Regular cardiac myocyte (primary cell): ENCODE measurements at places on chromosomes 1 and 21. TPM values are rescaled to one million over a fixed set of nuclear protein-coding genes. Genes with fewer than 3 reads are reported as not detected.

Gene TCHH
- total RNA-seq = under 0.01 TPM in 1 of 2 replicates, not detected in the other

Gene SUSD4
- total RNA-seq = under 0.01 TPM in 2 replicates

Gene MGST3
- 129 and 185 TPM in 2 replicates for total RNA-seq

Gene CRYZ
- total RNA-seq = 52.9 and 53.3 TPM in 2 replicates

Gene LORICRIN
- total RNA-seq = not detected in 2 replicates

Gene SPATA17
- total RNA-seq = 0.77 and 1.1 TPM in 2 replicates

Gene PPIE
- total RNA-seq = 32.7 and 46.4 TPM in 2 replicates

Gene FNDC10
- total RNA-seq = 1.3 and 1.7 TPM in 2 replicates

Gene FAAH
- 2.0 and 3.5 TPM in 2 replicates for total RNA-seq

Gene SCP2
- total RNA-seq = 201 and 226 TPM in 2 replicates

Gene RNF186
- not detected in 2 replicates for total RNA-seq
